ENCODE measurements at places on chromosomes 5 and 9. TPM values are rescaled to one million over a fixed set of nuclear protein-coding genes. Genes with fewer than 3 reads are reported as not detected.

The MTX3 gene
- 11.9 TPM for polyA plus RNA-seq

The PCDHGB5 gene
- 3.1 TPM for polyA plus RNA-seq

- DNase-seq = no peak
Observed at GRCh38 chr9:137339045-137339907, 37.2 kb upstream of the NRARP start.

The UBE2D2 gene
- 132 TPM for polyA plus RNA-seq

GRCh38 chr5:73441378-73441777 lies 7.2 kb downstream of the FOXD1 start:
- DNase-seq = no peak

DNA sequence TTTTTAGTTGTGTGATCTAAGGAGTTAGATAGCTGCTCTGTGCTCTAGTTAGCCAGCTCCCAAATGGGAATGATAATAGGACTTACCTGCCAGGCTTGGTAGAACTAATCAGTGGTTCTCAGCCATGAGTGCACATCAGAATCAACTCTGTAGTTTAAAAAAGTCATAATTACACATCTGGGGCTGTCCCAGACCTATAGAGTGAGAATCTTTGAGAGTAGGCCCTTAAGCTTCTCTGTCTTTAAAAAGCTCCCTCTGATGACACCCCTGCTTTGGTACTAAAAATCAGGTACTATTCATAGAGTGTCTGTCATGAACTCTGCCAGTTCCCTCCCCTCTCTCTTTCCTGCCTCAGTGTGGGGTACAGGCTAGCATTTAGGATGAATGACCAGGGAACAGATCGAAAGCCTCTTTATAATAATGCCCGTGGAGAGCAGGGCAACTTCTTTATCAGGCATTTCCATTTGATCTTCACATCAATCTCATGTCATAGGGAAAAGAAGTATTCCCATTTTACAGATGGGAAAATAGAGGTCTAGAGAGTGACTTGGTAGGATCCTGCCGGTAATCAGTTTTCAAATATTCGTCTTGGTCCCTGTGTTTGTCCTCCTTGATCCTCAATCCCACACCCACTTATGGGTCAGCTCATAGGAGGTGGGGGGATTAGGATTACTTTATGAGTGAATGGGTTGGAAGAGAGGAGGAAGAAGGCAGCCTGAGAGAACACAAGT lies 15.3 kb downstream of the PPARGC1B start:
- no peak for DNase-seq

DNA sequence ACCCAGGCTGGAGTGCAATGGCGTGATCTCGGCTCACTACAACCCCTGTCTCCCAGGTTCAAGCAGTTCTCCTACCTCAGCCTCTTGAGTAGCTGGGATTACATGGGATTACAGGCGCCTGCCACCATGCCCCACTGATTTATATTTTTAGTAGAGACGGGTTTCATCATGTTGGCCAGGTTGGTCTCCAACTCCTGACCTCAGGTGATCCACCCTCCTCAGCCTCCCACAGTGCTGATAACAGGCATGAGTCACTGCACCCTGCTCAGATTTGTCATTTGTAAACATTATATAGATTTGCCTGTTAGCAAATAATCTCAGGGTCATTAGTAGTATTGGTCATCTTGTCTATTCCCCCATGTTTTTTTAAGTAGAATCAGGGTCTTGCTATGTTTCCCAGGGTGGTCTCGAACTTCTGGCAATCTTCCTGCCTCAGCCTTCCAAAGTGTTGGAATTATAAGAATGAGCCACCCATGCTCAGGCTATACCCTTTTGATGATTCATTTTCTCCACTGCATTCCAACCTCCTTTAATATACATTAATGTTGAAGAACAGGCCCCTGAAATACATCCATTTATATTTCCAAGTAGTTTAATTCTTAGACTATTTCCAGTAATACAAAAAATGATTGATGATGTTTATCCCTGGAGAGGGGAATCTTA lies 17.3 kb downstream of the CENPH start:
- no peak for DNase-seq

The SLC6A19 gene
- not detected for polyA plus RNA-seq

DNA sequence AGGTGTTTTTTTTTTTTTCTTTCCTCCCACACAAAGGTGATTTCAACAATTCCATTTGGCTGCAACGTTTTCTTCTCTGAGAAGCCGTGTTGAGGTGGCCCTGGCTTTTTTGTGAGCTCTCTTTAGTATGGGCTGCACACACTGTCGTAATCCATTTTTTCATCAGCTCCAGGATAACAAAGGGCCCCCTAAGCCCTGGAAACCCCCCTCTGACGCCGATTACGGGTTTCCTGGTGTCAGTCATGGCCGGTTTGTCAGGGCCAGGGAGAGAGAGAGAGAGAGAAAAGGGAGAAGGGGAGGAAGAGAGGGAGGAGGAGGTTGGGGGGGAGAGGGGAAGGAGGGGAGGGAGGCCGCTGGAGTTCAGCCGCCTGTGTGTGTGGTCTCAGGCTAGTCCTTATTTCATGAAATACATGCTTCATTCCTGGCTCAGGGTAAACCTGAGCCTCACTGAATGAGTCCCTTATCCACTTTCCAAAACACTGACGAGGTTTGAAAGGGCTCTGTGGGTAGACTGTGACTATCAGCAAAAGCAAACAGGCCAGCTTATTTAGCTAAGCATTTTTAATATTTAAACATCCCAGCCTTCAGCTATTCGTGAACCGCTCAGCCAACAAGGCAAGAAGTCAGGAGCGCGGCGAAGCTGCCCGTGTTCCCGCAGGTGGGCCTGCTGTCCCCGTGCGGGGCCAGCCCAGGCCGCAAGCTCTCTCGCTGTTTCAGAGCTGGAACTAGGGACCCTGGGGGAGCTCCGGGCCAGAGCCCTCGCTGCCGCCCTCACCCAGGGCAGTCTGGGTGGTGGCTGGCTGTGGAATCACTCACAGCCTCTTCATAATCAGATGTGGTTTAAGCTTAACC lies 172.8 kb downstream of the ERCC6L2 start:
- DNase-seq = no peak

- no peak for DNase-seq
Observed at GRCh38 chr5:174736331-174736721, 11.9 kb downstream of the MSX2 start.

GRCh38 chr9:38000735-38001134 lies 68.3 kb downstream of the SHB start:
- DNase-seq = no peak

DNA sequence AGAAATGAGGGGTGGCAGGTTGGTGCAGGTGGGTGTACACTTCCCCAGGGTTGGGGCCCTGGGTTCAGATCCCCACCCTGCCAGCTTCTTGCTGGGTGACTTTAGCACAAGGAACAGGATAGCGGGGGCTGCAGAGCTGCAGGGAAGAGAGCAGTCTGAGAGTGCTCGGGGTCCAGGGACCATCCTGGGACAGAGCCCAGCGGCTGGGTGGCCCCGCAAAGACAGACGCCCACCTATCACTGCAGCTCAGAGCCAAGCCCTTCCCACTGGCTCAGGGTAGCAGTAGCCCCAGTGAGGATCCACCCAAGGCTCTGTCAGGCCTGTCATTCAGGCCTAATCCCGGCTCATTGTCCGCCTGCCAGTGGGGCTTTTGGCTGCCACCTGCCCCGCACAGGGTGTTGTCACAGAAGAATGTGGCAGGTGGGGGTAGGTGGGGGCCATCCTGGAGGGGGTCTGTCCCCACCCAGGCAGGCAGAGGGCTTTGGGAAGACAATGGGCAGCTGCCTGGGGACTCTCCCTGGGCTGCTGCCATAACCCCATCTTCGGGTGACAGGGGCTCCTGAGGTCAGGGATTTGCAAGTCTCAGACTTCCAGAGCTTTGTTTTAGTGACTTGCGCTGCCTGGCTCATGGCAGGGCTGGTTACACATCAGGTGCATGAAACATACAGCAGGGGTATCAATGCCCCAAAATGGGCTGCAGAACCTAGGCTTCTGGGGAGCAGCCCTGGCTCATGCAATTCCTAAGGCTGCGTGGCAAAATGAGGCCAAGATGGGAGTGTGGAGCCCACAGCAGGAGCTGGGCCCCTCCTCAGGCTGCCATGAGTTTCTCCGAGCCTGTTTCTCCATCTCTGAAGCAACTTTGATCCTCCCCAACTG lies 52.1 kb downstream of the BARX1 start:
- no peak for DNase-seq

- DNase-seq = no peak
Observed at GRCh38 chr5:168914491-168914890, 335.3 kb upstream of the PANK3 start.

DNA sequence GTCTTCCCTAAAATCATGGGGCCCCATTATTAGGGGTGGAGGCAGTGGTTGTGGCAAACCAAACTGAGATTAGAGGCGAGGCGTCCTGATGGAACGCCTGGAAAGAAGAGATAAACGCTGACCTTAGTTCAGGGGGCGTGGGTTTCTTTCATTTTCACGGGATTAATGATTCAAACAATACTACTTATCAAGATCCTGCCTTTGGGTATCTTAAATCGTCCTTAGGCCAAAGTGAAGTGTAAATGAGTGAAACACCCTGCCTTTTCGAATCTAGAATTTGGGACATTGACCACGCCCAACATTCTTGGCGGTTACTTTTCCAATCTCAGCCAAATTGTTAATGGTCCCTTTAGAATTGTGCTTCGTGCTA lies 1.0 kb upstream of the UBTD2 start:
- no peak for DNase-seq

DNA sequence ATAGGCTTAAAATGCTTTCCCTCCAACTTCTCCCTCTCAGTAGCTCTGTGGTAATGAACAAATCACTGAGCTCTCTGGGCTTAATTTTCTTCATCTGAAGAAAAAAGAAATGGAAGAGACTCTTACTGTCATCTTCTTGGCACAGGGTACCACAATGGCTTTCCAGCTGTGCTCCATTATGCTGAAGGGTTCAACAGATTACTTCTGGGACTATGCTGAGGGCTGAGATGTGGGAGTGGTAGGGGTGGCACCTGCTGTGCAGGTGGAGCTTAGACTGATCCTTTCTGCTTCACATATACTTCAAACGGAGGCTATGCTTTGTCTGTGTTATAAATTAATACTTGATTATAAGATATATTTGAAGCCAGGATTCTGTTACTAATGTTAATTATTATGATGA lies 840.2 kb upstream of the C9orf72 start:
- no peak for DNase-seq

DNA sequence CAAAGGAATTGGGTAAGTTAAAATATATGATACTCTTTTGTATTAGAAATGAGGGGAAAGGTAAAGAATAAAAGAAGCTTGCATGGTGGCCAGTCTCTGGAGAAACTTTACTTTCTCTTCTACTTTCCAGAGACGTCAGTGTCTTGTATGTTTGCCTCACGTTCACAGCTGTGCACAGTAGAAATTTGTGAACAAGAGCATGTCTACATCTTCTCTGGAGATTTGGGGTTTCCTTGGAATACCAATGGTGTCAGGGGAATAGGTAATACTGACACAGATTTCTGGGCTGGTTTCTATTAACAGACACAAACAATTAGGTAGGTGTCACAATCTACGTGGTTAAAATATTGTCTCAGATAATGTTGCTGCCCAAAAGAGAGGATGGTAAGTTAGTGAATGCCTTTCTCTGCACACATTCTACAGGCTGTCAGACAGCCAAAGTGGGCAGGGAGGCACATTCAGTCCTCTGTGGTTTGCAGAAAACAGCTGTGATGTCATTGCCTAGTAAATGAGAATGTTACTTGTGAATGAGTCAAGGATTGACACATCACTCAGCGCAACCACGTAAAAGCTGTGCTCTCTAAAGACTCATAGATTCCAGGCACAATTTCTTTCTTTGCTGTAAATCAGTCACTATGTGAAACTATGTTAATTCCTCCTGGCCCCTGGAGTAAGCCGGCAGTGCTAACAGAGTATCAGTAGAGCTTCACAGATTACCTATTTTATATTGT lies 397.1 kb downstream of the MAN2A1 start:
- DNase-seq = no peak

DNA sequence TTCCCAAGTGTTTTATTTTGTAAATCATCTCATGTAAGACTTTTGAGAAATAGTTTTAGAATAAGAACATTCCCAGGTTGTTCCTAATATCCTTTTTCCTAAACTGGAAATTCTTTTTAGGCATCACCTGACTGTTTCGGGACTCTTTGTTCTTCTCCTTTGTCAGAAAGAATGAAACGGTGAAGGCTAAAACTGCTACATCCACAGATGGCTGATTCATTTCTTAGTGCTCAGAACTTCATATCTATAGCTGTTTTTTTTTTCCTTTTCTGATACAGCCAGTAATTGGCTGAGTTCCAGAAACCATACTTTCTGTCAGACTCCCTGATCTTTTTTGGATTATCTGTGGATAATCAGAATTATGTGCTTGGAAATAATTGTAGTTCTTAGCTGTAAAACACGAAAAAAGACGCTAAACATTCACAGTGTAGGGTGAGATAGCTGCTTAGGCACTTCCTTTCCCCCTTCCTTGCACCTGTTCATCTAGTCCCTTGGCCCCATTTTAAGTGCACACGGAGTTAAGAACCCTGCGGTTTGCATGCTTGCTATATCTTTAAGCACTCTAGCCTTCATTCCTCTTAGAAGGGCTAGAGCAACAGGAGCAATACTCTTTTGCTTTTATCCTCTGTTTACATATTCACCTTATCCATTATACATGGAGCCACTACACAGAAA lies 283.9 kb downstream of the PJA2 start:
- no peak for DNase-seq

The TAF11L10 gene
- not detected for polyA plus RNA-seq

GRCh38 chr9:124453586-124454191 lies 3.4 kb downstream of the ADGRD2 start:
- DNase-seq = no peak

DNA sequence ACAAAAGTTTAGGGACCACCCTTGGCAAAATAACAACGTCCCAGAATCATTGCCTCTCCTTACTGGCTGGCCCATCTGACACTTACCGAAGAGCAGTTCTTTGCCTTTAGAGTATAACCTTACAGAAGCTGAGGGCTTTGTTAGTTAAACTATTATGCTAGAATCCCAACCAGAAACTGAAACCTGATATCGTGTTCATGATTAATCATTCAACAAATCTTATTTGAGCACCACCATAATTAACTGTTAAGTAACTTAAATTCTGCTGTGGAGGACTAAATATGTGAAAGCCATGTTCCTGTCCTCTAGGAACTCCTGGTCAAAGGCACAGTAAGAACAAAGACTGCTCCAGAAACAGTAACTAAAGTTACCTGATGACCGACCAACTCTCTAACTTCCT lies 104.9 kb downstream of the ARL15 start:
- DNase-seq = no peak

The FOXD4 gene
- polyA plus RNA-seq = 2.0 TPM

DNA sequence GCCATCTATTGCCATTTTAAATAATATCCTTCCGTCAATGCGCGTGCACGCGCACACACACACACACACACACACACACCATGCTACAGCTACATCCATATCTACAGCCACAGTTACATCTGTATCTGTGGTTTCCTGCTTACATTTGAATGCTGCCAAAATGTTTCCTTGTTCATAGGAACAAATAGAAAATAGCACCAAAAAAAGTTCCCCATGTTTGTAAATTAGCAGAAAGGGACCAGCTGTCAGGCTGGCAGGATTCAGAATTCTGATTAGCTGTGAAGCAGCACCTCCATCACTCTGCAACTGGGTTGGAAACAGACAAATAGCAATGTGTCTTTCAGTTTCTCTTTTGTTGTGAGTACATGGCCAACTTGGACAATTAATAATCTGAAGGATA lies 601.5 kb downstream of the IRX1 start:
- DNase-seq = no peak

The CYLC2 gene
- polyA plus RNA-seq = not detected
